Esophagus squamous epithelium (tissue), 5 donors: ENCODE measurements at places on chromosomes 11 and 22.

GRCh38 chr11:77441426-77441825, 32.5 kb downstream of the PAK1 start:
- H3K27ac ChIP-seq = no peak overlapping the region
- no peaks in the 10 kb centered on the region for H3K36me3 ChIP-seq
- no peaks in the 10 kb centered on the region for H3K4me1 ChIP-seq
- H3K27me3 ChIP-seq = no peaks in the 10 kb centered on the region

GRCh38 chr11:74010306-74011300, 1.7 kb upstream of the UCP3 start:
- H3K4me1 ChIP-seq = no peaks in the 10 kb centered on the region
- no peaks in the 10 kb centered on the region for H3K27me3 ChIP-seq
- no peak overlapping the region for H3K4me3 ChIP-seq
- H3K27ac ChIP-seq = no peak overlapping the region
- H3K36me3 ChIP-seq = no peaks in the 10 kb centered on the region

DNA sequence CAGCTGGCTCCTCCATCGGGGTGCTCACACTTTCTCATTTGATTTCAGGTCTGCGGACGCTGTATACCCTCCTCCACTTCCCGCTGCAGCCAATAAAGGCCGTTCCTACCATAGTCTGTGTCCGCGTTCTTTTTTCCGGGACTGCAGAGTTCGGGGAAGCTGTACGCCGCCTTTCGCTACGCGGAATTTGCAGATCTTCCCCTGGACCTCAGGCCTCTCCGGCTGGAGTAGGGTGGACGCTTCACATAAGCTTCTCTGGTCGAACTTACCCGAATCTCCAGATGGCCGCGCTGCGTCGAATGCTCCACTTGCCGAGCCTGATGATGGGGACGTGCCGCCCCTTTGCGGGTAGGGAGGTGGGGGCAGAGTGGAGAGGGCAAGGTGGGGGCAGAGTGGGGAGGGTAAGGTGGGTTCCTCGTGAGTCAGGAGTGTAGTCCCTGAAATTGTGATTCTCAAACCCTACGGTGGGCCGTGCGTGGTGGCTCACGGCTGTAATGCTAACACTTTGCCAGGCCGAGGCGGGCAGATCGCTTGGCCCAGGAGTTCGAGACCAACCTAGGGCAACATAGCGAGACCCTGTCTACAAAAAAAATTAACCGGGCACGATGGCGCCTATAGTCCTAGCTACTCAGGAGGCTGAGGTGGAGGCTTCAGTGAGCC, 617 bp downstream of the CSKMT start:
- H3K36me3 ChIP-seq = no peaks in the 10 kb centered on the region
- peak overlapping the region; percentile 94 for H3K4me3 ChIP-seq
- no peaks in the 10 kb centered on the region for H3K27me3 ChIP-seq
- peaks cover 38% of the 10 kb centered on the region for H3K4me1 ChIP-seq

DNA sequence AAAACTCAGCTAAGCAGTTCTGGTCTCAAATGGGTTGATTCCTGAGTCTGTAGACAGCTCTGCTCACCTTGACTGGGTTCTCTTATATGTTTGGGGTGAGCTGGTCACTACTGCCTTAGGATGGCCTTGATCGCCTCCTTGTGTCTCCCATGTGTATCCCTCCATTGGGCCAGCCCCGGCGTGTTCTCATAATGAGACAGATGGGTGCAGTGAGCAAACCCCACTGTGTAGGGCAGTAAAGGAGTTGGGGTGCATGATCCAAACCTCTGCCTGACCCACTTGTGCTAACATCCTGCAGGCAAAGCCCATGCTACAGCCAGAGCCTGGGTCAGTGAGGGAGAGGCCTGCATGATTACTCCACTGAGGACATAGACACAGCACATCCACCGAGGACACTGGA, 657.6 kb downstream of the BRD1 start:
- DNase-seq = no peak
- H3K4me1 ChIP-seq = no peaks in the 10 kb centered on the region
- H3K27me3 ChIP-seq = no peaks in the 10 kb centered on the region
- H3K4me3 ChIP-seq = no peak overlapping the region

DNA sequence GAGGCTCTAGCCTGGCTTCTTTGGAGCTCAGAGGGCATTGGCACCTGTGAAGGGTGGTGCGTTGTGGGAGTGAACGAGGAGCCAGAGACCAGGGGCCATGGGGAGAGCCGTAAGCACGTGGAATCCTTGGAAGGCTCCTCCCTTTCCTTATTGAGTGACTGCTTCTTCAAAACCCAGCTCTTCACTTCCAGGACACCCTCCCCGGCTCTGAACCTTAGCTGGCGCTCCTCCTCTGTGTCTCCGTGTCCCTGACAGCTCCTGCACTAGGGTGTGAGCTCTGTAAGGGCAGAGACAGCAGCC, 26.3 kb downstream of the POLR3H start:
- H3K27me3 ChIP-seq = no peaks in the 10 kb centered on the region
- peaks cover 13% of the 10 kb centered on the region for H3K4me1 ChIP-seq
- H3K4me3 ChIP-seq = no peak overlapping the region
- peak overlapping the region; percentile 65 for H3K27ac ChIP-seq
- no peak for DNase-seq
- H3K36me3 ChIP-seq = peaks cover 30% of the 10 kb centered on the region

DNA sequence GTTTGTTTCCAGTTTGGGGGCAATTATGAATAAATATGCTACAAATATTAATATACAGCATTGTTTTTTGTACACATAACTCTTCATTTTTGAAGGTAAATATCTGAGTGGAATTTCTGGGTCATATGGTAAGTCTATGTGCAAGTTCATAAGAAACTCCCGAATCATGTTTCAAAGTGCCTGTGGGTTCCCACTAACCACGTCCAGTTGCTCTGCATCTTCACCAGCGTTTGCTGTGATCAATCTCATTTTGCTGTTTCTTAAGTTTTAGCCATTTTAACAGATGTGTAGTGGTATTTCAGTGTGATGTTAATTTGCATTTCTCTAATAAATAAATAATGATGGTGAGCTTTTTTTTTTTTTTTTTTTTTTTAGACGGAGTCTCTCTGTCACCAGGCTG, 14.2 kb upstream of the CSRP3 start:
- no peak overlapping the region for H3K27ac ChIP-seq
- no peaks in the 10 kb centered on the region for H3K27me3 ChIP-seq
- no peak for DNase-seq
- peaks cover 13% of the 10 kb centered on the region for H3K4me1 ChIP-seq
- no peak overlapping the region for H3K4me3 ChIP-seq
- H3K36me3 ChIP-seq = no peaks in the 10 kb centered on the region

DNA sequence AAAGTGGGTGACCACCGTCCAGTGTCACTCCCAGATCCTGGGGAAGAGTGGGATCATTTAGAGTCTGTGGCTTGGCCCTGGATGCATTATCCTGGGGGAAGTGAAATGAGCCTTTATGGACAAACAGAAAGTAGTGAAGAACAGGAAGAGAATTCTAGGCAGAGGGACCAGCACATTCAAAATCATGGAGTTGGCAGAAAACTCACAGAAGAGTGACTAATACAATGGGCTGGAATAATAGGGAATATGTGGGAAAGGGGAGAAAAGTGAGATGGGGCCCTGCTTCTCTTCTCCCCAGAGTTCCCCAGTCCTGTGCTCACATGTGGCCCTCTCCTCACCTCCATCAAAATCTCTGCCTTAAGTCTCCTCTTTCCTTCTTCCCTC, 84.3 kb downstream of the CCDC81 start:
- H3K36me3 ChIP-seq = no peaks in the 10 kb centered on the region
- no peak overlapping the region for H3K4me3 ChIP-seq
- DNase-seq = no peak
- peak overlapping the region; percentile 52 for H3K27ac ChIP-seq

- no peaks in the 10 kb centered on the region for H3K27me3 ChIP-seq
- no peak overlapping the region for H3K4me3 ChIP-seq
- no peaks in the 10 kb centered on the region for H3K36me3 ChIP-seq
- H3K4me1 ChIP-seq = no peaks in the 10 kb centered on the region
- DNase-seq = no peak
- no peak overlapping the region for H3K27ac ChIP-seq
These were observed 15.5 kb upstream of the EP300 start for GRCh38 chr22:41076857-41077256.

GRCh38 chr11:96211436-96211835, 131.6 kb downstream of the MAML2 start:
- H3K36me3 ChIP-seq = no peaks in the 10 kb centered on the region
- no peak overlapping the region for H3K4me3 ChIP-seq
- no peak for DNase-seq
- H3K27me3 ChIP-seq = no peaks in the 10 kb centered on the region
- H3K27ac ChIP-seq = peak overlapping the region; percentile 75
- peaks cover 39% of the 10 kb centered on the region for H3K4me1 ChIP-seq

GRCh38 chr11:74141241-74141695, 29.5 kb downstream of the C2CD3 start:
- H3K4me1 ChIP-seq = peaks cover 4% of the 10 kb centered on the region
- H3K27me3 ChIP-seq = no peaks in the 10 kb centered on the region
- no peak overlapping the region for H3K27ac ChIP-seq
- DNase-seq = no peak
- no peaks in the 10 kb centered on the region for H3K36me3 ChIP-seq
- no peak overlapping the region for H3K4me3 ChIP-seq

DNA sequence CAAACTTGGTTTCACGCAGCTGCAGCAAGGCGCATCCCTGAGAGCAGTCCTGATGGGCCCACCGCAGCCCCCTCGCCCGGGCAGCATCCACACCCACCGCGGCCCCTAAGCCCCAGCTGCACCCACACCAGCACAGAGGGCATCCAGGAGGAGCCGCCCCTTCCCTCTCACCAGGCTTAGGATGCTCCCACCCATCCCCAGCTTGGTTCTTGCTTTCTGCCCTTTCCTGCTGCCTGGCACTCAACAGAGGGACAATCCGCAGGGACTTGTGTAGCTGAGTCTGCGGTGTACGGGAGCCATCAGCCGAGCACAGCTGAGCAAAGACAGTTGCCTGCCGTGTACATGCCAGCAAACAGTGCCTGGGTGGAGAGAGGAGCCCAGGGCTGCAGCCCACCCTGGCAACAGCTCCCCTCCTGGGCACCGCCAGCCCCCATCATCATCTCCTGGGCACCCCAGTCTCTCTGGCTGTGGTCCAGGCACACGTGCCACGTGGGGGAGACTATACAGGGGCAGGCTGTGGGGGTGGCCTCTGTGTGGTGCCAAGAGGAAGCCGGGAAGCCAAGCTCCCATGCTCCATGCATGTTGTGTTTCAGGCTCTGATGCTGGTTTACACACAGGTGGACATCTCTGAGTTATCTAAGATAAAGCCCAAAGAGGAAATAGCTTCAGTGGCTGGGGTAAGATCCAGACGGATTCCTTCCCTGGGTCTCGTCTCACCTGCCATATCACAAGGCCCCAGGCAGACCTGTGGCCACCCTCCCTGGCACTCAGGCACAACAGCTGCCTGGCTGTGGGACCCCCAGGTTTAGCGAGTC, 36.0 kb upstream of the GNB1L start:
- DNase-seq = no peak
- H3K4me1 ChIP-seq = peaks cover 28% of the 10 kb centered on the region
- H3K27me3 ChIP-seq = no peaks in the 10 kb centered on the region
- H3K36me3 ChIP-seq = peaks cover 6% of the 10 kb centered on the region

GRCh38 chr11:44226945-44227344, 83.0 kb downstream of the ALX4 start:
- H3K27me3 ChIP-seq = no peaks in the 10 kb centered on the region
- DNase-seq = no peak
- H3K4me1 ChIP-seq = no peaks in the 10 kb centered on the region
- H3K4me3 ChIP-seq = no peak overlapping the region

GRCh38 chr11:45147891-45148675, 1.6 kb downstream of the PRDM11 start:
- H3K4me1 ChIP-seq = peaks cover 34% of the 10 kb centered on the region
- no peaks in the 10 kb centered on the region for H3K27me3 ChIP-seq
- DNase-seq = no peak
- H3K36me3 ChIP-seq = no peaks in the 10 kb centered on the region
- peak overlapping the region; percentile 98 for H3K27ac ChIP-seq

GRCh38 chr11:132032555-132032954, 662.1 kb downstream of the NTM start:
- H3K4me3 ChIP-seq = no peak overlapping the region
- H3K36me3 ChIP-seq = no peaks in the 10 kb centered on the region
- no peak for DNase-seq
- no peak overlapping the region for H3K27ac ChIP-seq
- H3K27me3 ChIP-seq = no peaks in the 10 kb centered on the region

- DNase-seq = no peak
- peaks cover 7% of the 10 kb centered on the region for H3K4me1 ChIP-seq
- H3K4me3 ChIP-seq = no peak overlapping the region
- H3K36me3 ChIP-seq = no peaks in the 10 kb centered on the region
- H3K27ac ChIP-seq = no peak overlapping the region
These were observed 230.0 kb downstream of the CTTN start for GRCh38 chr11:70628176-70628854.

DNA sequence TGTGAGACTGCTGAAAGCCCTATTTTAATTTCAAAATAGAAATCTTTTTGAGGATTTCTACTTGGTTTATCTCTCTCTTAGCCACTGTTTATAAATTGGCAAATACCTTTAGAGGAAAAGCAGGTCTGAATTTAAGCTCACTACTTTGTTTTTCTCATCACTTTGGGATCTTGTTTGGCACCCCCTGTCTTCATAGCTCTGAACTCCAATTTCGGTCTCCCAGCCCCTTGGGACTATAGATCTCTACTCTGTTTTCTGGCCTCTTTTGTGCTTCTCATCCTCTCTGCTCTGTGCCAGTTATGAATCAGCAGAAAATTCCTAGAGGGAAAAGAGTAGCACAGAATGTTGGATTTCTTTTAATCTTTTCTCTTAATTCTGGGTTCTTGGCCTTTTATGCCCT, 118.3 kb downstream of the CYP2R1 start:
- peaks cover 8% of the 10 kb centered on the region for H3K4me1 ChIP-seq
- H3K27ac ChIP-seq = no peak overlapping the region
- no peaks in the 10 kb centered on the region for H3K36me3 ChIP-seq
- no peak overlapping the region for H3K4me3 ChIP-seq
- no peaks in the 10 kb centered on the region for H3K27me3 ChIP-seq

DNA sequence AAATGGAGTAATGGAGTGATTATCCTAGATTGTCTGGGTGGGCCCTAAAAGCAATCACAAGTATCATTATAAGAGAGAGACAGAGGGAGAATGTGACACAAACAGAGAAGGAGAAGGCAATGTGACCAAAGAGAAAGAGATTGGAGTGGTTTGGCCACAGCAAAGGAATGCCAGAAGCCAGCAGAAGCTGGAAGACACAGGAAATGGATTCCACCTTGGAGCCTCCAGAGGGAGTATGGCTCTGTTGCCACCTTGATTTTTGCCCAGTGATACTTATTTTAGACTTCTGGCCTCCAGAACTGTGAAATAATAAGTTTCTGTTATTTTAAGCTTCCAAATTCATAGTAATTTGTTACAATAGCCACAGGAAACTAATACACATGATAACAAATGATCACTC, 36.8 kb upstream of the OR5P2 start:
- H3K27me3 ChIP-seq = no peaks in the 10 kb centered on the region
- H3K4me1 ChIP-seq = no peaks in the 10 kb centered on the region
- no peak overlapping the region for H3K27ac ChIP-seq
- no peak overlapping the region for H3K4me3 ChIP-seq
- no peaks in the 10 kb centered on the region for H3K36me3 ChIP-seq

DNA sequence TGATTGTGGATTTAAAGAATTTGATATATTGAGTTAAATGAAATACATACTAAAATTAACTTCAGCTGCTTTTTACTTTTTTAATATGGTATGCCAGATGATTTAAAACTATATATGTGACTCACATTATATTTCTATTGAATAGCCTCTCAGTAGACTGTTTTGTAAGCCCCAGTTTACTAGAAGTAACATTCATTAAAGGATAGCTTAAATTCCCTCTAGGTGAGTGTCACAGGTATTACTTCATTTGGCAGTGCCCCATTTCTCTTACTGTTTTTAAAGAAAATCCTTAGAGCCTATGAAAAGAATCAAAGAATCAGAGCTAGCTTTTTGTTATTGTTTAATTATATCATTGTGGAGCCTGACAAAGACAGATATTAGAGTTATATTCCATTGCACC, 48.6 kb downstream of the ZC3H12C start:
- H3K27ac ChIP-seq = no peak overlapping the region
- H3K36me3 ChIP-seq = no peaks in the 10 kb centered on the region
- no peaks in the 10 kb centered on the region for H3K27me3 ChIP-seq
